Endothelial cell of umbilical vein (primary cell): ENCODE measurements at places on chromosomes 7 and 10. TPM values are rescaled to one million over a fixed set of nuclear protein-coding genes. Genes with fewer than 3 reads are reported as not detected.

DNA sequence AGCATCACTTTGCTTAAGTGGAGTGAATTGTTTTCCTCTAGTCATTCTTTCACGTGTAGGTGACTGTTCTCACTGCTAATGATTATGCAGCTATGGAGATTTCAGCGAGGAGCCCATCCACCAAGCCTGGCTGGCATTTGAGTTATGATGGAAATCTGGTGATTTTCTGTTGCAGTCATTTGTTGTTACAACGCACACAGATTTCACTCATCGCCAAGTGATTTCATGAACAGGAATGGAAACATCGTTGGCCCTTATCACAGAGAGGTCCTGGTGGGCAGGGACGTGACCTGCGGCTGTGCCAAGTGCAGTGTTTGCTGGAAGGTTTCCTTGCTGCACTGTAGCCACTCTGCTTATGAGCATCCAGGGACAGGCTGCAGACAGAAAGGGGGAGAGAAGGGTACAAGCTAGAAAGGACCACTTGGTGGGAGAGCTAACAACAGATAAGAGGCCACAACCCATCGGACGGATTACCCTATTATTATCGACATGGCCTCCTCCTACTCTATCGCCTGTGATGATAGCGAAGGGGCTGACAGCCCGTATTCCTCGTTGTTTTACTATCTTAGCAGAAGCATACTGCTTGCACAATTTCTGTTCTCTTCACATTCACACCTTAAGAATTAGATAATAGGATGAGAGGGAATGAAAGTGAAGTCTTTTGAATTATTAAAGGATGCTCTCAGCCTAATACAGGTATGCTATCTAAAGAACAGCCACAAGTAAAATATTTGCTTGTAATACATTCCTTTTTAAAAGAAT, 99.0 kb upstream of the PITRM1 start:
- DNase-seq, result peak; percentile 28

DNA sequence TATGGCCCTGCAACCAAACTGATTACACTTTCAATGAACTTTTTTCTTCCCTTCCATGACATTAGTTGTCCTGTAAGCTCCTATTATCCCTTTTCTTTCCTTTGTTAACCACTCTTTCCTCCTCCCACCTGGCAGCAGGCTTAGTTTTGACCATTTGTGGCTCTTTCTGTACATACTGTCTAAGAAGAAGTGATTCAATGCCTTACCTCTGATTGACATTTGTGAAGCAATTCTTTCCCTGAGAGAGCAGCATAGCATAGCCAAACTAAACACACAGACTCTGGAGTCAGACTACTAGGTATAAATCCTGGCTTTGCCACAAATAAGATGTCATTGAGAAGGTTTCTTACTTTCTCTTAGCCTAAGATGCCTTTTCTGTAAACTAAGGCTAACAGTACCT, 48.9 kb downstream of the AHR start:
- no peak for DNase-seq

GRCh38 chr10:5915451-5915850, 25.4 kb downstream of the FBH1 start:
- peak; percentile 89 for DNase-seq

GRCh38 chr10:60235001-60235400, 154.7 kb downstream of the ANK3 start:
- peak; percentile 31 for DNase-seq

DNA sequence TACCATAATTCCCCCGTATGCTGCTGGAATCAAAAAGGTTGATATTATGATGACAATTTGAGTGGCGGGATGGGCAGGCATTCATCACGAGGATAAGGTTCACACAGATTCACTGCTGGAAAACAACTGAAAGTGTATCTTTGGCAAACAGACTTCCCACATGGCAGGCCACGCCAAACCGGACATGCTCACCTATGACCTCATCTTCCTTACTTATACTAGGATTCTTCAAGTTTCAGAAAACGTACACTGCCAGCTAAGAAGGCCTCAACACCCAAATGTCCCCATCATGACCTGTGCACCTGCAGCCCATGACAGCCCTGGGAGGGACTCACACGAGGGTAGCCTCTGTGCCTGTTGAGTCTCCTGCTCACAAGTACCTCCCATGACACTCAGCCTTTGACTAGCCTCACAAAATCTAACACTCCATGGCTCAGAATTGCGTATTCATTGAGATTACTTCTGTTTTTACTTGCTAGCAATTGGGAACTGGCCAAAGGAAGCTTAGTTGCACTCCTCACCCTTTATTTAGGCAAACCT, 259.0 kb upstream of the GHITM start:
- DNase-seq, result peak; percentile 21

DNA sequence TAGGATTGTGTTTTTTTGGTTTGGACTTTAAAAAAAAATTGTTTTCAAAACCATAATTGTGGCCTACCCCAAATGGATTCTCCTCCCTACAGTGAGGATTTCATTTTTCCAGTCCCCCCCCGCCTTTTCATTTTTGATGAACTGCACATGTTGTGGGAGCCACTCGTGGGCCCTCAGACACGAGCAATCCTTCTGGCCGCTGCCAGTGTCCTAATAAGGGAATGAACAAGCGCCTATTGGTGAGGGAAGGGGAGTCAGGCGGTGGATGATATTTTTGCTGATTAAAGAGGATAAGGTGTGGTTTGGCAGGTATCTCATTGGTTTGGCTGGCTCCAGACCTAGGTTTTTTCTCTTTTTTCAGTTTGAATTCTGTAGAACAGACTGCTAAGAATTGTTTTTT, 78.7 kb upstream of the AGBL3 start:
- DNase-seq, result no peak

DNA sequence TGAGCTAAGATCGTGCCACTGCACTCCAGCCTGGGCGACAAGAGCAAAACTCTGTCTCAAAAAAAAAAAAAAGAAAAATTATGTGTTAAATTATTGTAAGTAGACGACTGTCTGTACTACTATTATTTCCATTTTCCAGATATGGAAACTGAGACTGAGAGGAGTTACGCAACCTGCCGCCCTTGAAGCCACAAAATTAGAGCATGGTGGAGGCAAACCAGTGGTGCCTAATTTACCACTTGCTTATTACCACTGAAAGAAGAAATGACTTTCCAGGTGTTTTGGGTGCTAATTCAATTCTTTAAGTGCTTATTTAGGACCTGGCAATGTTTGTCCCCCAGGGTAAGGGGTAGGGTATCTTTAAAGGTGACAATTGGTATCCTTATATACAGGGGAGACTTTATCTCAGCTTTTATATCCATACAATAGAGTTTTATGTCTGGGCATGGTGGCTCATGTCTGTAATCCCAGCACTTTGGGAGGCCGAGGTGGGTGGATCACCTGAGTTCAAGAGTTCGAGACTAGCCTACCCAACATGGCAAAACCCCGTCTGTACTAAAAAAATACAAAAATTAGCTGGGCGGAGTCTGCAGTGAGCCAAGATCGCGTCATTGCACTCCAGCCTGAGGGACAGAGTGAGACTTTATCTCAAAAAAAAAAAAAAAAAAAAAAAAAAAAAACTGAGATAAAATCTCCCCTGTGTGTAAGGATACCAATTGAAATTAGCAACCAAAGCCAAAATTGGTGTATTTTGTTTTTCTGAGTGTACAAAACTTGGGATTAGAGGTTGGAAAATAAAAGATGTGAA, 16.6 kb upstream of the CAMK1D start:
- no peak for DNase-seq

DNA sequence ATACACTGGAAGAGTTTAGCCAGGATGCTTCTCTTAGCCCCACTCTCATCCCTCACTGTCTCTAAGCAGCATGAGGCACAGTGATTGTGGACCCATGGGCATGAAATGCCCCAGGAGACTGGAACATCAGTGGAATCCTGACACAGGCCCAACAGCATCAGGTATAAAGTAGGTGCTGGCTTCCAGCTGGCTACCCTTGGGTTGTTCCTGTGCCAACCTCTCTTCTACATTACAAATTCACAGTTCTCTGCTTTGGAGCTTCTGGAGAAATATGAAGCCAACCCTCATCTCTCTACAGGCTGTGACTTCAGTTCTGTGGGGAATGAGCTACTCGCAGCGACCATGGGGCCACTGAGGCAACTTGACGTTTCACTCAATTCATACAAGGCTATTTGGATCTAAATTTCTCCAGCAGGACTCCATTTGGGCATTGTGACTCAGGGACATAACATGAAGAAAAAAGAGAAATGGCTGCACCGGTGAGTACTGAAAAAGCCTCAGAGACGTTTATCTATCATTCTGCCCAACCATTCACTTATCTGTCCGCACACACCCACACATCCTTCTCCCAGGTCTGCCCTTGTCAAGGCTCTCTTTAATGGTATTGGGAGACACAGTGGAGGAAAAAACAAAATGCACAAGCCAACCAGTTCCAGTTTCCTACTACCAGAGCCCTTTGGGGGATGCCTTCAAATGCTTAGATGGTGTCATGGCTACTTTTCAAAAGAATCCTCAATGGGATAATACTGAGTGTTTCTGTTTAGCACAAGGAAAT, 35.4 kb upstream of the TM9SF3 start:
- DNase-seq, result no peak

DNA sequence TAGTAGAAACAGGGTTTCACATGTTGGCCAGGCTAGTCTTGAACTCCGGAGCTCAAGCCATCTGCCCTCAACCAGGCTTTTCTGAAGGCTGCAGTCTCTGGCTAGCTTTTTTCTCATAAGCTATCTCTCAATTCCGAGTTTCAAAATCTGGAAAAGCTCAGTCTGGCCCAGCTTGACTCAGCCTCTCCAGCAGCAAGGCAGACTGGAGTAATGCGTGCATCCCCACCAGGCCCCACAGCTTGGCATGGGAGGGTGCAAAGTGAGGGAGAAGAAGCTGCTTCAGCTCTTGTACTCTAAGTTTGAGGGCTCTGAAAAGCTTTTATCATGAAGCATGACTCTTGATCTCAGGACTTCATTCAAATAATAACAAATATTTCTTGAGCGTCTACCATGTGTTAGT, 4.8 kb downstream of the DHTKD1 start:
- no peak for DNase-seq

DNA sequence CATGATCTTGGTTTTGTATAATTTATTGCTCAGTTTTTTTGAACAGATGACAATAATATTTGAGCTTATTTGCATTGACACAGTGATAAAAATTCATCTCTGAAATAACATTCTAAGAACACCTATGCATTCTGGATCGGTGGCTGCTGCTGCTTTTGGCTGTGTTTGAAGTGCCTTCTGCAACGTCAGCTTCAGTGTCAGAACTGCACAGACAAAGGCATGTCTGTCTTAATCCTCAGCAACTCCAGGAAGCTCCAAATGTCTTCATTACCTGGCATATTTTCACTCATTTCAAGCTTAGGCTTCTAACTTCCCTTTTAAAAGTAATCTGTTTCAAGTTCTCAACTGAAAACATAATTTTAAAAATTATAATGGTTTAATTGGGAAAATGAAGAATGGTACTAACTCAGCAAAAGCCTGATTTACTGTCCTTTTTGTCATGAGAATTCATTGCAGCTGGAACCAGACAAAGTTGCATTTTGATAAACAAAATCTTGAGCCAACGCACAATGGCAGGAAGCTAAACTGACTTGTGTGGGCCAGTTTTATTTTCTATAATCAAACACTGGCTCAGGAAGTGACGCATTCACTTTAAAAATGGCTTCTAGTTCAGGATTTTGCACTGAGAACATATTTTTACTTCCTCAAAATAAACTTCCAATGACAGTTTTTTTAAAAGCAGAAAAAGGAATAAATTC, 38.7 kb downstream of the NPS start:
- DNase-seq, result peak; percentile 45

- DNase-seq, result no peak
These were observed 112.0 kb upstream of the C7orf33 start for GRCh38 chr7:148478551-148478950.

DNA sequence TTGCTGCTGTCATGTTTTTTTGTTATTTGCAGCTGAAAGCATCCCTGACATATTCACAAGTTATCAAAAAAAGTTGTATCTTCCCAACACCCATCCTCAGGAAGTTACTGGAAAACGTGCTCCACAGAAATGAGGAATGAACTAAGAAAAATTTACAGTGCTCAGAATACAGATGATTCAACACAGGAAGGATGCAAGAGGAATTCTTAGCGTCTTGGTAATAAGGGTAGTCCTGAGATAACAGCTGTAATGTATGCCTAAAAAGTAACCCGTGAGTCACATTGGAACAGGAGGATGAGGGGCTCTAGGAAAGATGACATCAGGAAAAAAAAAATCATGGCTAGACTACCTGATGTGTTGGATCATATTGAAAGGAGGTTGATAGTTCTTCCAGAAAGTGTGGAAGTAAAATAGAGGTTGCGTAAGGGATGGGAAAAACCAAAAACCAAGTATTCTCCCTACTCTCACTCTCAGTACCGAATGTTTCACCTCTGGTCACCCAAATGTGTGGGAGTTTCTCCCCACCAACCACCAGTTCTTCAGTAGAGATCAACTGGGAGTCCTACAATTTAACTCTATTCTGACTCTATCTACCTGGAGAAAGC, 3.9 kb downstream of the ADAM12 start:
- no peak for DNase-seq

The WNT2 gene
- polyA plus RNA-seq, result not detected in 2 replicates

The TMEM270 gene
- not detected in 2 replicates for polyA plus RNA-seq

The LDB1 gene
- polyA plus RNA-seq, result 137 and 149 TPM in 2 replicates

The GNA12 gene
- 75.1 and 95.5 TPM in 2 replicates for polyA plus RNA-seq

The RARRES2 gene
- polyA plus RNA-seq, result 0.24 TPM in 1 of 2 replicates, not detected in the other

The VWDE gene
- 0.10 and 0.17 TPM in 2 replicates for polyA plus RNA-seq

The ITGA8 gene
- 0.04 TPM in 1 of 2 replicates, not detected in the other for polyA plus RNA-seq

The ACBD7 gene
- polyA plus RNA-seq, result 1.2 TPM in 2 replicates

The OR2A42 gene
- polyA plus RNA-seq, result not detected in 2 replicates

The MCU gene
- 36.1 and 37.2 TPM in 2 replicates for polyA plus RNA-seq

The IFIT3 gene
- polyA plus RNA-seq, result 0.91 and 1.2 TPM in 2 replicates
